ENCODE measurements at places on chromosomes 6 and 20.

- DNase-seq, result peak; percentile 45
These were observed 27.0 kb downstream of the PNLDC1 start for GRCh38 chr6:159826968-159827647.

DNA sequence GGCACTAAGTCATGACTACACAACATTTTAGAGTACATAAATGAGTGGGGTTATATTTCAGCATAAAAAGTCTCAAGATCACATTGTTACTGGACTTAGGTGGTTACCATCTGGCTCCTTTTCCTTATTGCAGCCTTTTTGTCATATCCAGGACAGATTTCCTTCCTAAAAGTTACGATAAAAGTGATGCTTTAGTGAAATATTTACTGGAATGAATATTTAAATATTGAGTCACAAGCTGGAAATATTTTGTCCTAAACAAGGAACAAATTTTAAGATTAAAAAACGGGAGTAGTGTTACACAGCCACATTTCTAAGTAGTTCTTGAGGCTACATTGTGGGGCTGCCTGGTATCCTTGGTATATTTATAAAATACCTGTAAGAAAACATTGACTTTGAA is 52.2 kb downstream of the CDC40 start:
- no peak for DNase-seq

DNA sequence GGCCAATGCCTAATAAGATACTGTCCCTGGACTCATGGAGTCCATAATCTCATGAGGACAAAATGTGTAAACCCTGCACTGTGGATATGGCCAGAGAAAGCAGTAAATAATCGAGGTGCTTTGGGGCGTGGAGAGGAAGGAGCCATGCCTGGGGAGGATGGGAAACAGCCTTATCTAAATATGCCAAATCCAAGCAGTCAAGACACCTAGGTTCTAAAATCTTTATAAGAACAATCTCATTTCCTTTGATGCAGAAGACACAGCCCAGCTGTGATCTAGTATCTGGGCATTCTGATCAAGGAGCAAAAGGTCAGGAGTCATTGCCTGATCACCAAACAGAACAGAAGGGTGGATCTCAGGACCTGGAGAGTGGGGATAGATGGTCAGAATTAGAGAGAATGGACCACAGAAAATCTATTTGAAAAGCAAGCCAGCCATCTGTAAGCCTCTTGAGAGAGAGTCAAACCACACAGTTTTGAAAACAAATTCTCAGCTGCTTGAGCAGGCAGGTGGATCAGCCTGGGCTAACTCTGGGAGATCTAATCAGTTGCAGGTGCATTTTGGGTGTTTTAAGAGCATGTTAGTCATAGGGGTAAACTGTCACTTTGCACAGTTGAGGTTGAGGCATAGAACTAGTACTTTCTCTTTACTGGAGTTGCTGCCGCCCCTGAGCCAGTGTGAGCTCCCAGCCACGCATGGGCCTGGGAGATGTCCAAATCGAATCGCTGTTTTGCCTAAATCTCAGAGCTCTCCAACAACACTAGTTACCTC is 130.8 kb upstream of the TNFAIP3 start:
- DNase-seq, result peak; percentile 26

DNA sequence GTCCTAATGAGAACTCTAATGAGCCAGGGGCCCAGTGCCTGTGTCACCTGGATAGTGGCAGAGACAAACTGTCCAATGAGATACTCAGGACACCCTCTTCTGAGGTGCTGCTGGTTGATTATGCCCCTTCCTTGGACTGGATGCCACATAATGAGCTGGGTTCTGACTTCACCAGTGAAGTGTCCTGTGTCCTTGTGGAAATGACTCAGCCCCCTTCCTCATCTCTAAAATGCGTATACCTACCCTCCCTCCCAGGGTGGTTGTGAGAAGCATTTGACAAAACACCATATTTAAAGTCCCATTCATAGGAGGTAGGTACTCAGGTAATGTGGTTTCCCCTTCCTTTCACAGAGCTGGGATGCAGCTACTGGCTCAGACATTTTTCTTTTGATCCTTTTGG is 28.4 kb upstream of the RNF24 start:
- no peak for DNase-seq

- DNase-seq, result peak; percentile 79
These were observed 13.9 kb upstream of the ATG5 start for GRCh38 chr6:106339334-106340029.

GRCh38 chr6:118086159-118086558 is 179.1 kb downstream of the SLC35F1 start:
- no peak for DNase-seq

DNA sequence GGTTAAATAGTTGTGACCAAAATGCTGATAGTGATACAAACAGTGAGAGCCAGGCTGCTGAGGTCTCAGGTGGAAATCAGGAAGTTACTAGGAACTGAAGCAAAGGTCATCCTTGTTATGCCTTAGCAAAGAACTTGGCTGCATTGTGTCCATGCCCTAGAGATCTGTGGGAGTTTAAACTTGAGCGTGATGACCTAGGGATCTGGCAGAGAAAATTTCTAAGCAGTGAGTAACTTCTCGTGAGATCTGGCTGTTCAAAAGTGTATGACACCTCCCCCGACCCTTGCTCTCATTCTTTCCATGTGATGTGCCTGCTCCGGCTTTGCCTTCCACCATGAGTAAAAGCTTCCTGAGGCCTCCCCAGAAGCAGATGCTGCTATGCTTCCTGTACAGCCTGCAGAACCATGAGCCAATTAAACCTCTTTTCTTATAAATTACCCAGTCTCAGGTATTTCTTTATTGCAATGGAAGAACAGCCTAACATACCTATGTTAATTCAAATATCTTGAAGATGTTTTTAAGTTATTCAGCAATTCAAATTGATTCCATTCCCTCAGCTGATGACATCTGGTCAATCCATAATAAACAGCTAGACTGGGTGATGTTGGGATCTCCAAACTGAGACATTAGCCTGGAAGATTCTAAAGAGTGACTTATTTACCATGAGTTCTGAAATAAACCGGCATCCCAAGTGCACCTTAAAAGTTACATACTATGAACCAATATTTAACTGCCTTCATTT is 33.8 kb downstream of the KIF16B start:
- no peak for DNase-seq

DNA sequence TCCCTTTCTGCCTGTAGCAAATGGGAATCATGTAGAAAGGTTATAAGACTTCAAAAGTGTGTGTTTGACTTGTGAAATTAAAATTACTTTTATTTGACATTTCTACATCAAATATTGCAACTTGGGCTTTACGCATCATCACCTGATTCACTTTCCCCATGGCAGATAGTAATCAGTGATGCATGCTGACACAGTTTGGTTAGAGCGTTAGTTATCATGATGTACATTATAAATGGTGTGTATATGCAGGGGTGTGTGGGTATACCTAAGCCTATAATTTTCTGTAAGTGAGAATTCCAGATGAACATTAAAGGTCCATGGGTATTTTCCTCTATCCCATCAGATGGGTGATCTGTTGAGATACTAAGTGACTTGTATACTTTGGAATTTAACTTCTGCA is 141.5 kb downstream of the KLHL32 start:
- DNase-seq, result no peak

GRCh38 chr6:30570740-30571074 is 535 bp upstream of the ABCF1 start:
- DNase-seq, result peak; percentile 79

All from DMS53 (cell line).